ENCODE measurements at places on chromosomes 5 and 9. TPM values are rescaled to one million over a fixed set of nuclear protein-coding genes. Genes with fewer than 3 reads are reported as not detected.

The AFAP1L1 gene
- total RNA-seq: 17.2 TPM

The GRM6 gene
- not detected for total RNA-seq

The FAM78A gene
- 0.29 TPM for total RNA-seq

The PPP3R2 gene
- not detected for total RNA-seq

The URM1 gene
- 39.4 TPM for total RNA-seq

The GAS1 gene
- 1.7 TPM for total RNA-seq

The MLANA gene
- total RNA-seq: not detected

The ARHGEF37 gene
- 2.7 TPM for total RNA-seq

The SOHLH1 gene
- total RNA-seq: not detected

GRCh38 chr9:136621734-136622093 is 41.0 kb upstream of the EGFL7 start:
- no peak for DNase-seq

GRCh38 chr5:50564079-50564478 is 102.4 kb upstream of the PARP8 start:
- no peak for DNase-seq

DNA sequence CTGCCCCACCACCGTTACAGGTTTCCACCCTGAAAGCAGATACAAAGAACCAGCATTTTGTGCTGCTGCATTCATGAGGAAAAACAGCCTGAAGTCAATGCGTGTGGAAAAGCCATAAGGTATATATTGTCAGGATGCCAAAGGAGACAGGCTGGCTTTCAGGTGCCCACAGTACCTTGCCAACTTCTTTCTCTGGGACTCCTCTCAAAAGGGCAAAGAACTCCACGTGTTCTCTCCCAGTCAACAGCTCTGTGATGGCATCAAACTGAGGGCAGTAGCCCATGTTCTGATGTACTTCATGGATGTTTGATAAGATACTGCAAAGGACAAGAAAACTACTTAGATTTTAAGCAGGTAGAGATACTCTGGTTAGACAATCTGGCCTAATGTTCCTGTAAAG is 24.3 kb downstream of the NIPSNAP3B start:
- no peak for DNase-seq

DNA sequence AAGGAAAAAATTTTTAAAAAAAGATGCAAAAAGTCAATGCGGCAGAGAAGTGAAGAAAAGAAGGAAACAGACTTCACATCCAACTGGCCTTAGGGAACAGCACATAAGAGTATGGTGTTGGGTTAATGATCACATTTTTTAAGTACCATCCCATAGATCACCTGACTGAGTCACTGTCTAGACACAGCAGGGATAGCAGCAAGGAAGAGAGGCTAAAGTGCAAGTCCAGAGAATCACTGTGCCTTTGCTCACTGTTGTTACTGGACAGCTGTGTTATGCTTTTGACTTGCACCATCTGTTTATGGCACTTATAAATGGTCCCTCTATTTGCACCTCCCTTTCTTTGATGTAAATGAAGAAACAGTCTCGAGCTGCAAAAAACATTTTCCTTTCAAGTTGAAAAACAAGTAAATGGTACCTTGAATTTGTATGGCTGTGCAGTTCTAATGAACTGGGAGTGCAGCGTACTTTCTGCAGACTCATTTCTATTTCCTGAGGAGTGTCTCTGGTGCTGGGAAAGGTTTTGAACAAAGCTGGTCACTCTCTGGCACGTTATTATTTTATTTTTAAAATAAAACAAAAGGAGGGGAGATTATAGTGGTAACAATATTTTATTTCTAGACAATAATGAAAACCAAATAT is 84.2 kb downstream of the TRPM6 start:
- peak; percentile 12 for DNase-seq

GRCh38 chr5:140366589-140367255 is 6.7 kb downstream of the SLC4A9 start:
- no peak for DNase-seq

DNA sequence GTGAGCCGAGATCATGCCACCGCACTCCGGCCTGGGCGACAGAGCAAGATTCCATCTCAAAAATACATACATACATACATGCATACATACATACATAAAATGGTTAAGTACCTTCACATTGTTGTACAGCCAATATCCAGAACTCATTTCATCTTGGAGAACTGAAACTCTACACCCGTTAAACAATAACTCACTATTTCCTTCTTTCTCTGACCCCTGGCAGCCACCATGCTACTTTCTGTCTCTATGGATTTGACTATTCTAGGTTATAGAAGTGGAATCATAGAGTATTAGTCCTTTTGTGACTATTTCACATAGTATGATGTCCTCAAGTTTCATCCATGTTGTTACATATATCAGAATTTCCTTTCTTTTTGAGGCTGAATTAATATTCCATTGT is 9.6 kb upstream of the KIF27 start:
- DNase-seq: no peak

- DNase-seq: no peak
These were observed 9.5 kb downstream of the DELE1 start for GRCh38 chr5:141933151-141933550.

DNA sequence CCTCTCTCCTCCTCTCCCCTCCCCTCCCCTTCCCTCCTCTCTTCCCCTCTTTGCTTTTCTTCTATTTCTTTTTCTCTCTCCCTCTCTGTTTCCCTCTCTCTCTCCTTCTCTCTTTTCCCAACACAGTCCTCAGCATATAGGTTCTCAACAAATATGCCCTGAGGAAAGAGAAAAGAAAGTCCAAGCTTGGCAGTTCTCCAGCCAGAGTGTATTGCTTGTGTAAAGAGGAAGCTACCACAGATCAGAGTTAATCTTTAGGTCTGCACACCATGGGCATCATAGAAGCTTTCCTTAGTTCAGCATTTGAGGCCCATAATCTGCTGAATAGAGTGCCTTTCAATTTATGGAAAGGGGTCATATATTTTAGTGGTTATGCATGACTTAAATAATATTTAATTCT is 382.8 kb upstream of the WWC1 start:
- no peak for DNase-seq

DNA sequence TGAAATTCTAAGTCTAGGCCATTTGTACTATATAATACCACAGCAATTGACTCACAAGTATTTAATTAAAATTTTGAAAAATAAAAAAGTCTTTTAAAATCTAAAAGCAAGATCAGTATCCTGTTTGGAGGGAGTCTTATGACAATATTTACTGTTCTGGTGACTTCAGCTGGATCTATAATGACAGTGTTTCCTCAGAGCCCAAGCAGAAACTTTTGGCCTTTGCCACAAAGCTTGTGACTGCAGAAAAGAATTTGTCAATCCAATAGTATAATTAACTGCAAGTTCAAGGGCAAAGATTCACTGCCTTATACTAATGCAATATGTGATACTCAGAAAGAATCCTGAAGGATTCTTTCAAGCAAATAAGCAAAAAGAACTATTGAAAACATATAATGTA is 49.6 kb upstream of the RAPGEF6 start:
- DNase-seq: no peak

GRCh38 chr5:82521431-82522051 is 243.4 kb upstream of the RPS23 start:
- DNase-seq: no peak

- DNase-seq: no peak
These were observed 5.7 kb upstream of the STING1 start for GRCh38 chr5:139488260-139488659.

DNA sequence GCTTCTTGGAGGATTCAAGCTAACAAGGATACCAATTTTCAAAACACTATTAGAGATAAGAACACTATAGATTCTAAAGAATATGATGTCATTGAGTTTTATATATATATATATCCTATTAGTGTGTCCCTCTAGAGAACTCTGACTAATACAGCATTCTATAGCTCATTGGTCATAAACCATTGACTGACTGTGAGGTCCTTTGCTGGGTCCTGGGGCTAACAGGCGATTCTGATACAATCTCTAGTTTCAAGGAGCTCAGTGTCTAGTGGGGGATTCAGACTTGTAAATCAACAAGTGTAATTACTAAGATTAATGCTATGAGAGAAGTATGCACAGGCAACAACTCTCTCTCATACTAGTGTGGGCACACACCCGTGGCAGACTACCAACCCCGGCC is 234.5 kb downstream of the DENND1A start:
- DNase-seq: no peak

DNA sequence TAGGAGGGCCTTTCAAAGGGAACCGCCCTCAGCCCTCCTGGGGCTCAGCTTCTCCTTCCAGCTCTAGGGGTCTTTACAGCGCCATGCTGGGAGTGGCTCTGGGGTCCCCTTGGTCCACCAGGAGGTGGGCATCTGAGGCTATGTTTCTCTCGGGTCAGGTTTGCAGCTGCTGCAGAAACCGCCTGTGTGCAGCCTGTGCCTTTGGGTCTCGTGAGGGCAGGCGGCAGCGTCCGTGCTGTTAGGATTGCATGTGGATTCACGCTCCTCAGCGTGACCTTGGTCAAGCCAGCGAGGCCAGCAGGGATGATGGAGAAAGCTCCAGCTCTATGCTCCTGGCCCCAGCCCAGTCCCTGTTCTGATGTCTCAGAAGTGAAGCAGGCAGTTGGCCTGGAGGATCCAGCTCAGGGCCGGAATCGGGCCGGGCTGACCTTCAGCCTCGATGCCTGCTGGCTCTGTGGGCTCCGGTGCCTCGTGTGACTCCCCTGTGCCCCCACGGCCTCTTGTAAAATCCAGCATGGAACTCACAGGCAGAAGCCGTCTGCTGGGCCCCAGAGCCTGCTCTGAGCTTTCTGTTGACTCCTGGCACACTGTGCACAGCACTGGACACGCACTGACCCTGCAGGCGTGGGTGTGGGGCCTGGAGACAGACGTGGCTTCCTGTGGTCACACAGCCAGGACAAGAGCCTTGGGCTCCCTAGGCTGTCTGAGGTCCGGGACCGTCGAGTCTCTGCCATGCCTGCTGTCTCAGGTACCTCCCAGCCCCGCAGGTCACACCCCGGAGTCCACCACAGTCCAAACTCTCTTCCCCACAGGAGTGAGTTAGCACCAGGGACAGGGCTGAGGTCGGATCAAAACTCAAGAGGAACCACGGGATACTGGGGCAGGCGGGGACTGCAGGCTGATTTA is 54.3 kb downstream of the TRIP13 start:
- no peak for DNase-seq

GRCh38 chr9:16720386-16720785 is 150.1 kb downstream of the BNC2 start:
- no peak for DNase-seq

DNA sequence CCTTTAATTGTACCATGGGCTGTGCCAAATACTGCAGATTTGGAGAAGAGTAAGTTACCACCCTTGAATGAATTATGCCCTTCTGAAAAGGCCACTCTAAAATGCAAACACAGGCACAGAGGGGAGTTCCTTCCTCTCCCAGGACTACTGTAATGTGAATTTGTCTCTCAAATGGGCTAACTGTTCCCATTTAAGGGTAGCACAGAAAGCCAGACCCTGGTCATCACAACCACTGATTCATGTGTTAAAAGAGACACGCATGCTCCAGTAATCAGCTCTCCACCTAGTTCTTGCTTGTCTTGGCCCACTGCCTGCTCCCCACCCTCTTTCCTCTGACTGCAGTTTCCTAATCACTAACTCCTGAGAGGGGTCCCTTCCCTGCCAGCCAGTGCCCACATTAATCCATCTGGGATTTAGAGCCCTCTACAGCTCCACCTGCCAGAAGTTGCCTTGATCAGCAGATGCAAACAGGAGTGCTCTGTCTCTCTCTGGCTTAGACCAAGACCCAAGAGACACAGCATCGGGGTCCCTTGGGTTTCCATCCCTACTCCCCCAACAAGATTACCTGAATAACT is 382.4 kb downstream of the TMEM167A start:
- no peak for DNase-seq

DNA sequence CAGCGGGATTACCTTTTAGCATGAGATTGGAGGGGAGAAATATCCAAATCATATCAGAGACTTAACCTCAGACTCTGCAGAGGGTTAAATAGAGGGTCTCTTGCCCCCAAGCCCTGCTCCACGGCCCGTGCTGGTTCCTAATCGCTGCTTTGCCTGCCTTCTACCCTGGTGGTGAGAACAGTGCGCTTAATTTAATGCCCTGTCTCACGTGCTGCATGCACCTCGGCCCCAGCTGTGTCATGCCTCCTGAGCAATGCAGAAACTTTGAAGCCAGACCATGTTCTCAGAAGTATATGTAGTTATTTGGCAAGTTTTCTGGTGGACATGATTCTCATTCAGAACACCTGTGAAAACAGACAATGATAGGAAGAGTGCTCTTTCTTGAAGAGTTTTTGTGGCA is 1.4 kb downstream of the OTULIN start:
- DNase-seq: no peak

GRCh38 chr9:90870621-90871326 is 69.2 kb downstream of the SYK start:
- DNase-seq: peak; percentile 4

- no peak for DNase-seq
These were observed 11.0 kb upstream of the ERMP1 start for GRCh38 chr9:5843794-5844471.

- peak; percentile 82 for DNase-seq
These were observed 77.0 kb upstream of the ZFAND5 start for GRCh38 chr9:72441848-72442607.

DNA sequence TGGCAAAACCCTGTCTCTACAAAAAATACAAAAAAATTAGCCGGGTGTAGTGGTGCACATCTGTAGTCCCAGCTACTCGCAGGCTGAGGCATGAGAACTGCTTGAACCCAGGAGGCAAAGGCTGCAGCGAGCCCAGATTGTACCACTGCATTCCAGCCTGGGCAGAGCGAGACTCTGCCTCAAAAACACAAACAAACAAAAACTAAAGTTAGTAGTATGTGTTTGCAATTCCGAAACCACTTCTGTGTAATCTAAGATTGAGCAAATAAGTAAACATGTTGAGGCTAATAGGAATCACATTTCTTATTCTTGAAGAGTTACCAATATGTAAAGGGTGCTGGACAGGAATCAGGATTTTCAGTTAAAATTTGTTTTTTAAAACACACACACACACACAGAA is 70.0 kb upstream of the SUSD1 start:
- no peak for DNase-seq

DNA sequence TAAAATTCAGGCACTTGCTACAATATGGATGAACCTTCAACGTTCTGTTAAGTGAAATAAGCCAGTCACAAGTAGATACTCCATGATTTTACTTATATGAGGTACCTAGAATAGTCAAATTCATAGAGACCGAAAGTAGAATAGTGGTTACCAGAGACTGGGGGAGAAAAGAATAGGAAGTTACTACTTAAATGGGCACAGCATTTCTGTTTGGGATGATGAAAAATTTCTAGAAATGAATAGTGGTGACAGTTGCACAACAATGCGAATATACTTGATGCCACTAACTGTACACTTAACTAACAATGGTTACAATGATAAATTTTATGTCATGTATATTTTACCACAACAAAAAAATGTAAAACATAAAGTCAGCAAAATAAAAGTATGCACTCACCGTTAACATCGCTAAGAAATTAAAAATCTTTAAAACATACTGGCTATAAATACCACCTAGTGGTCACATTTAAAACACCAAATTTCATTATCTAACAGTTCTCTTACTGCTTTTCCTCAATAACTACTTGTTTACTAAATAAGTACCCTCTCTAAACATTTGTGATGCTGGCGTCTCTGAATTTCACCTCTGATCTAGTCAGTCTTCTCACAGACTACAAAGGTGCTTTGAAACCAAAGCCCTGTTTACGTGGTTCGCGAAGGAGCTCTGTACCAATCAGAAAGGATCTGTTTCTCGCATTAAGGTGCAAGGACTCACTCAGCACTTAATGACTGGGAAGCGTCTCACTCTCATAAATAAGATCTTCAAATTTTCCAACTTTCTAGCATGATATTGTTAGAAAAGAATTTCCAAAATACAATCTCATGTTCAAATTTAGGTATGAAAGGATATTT is 22.7 kb downstream of the KIF3A start:
- no peak for DNase-seq

Measured in epithelial cell of proximal tubule (primary cell).